Activated naive CD8-positive, alpha-beta T cell treated with anti-CD3 and anti-CD28 coated beads, Interleukin-2, amount 10 ng/mL, durations not matched to agents 7 days and 5 days (primary cell): ENCODE measurements at places on chromosomes 6 and 20. TPM values are rescaled to one million over a fixed set of nuclear protein-coding genes. Genes with fewer than 3 reads are reported as not detected.

Gene LY6G6C
- not detected for total RNA-seq

Gene CD24
- 0.68 TPM for total RNA-seq

Gene CNKSR3
- not detected for total RNA-seq

Gene VGLL2
- not detected for total RNA-seq

Gene COL9A3
- 0.82 TPM for total RNA-seq

Gene DST
- 0.54 TPM for total RNA-seq

Gene MUC22
- not detected for total RNA-seq

Gene OOEP
- 1.4 TPM for total RNA-seq

Gene MKKS
- 10.0 TPM for total RNA-seq

Gene CLPSL2
- total RNA-seq, result not detected

Gene CTAGE9
- not detected for total RNA-seq

- H3K27me3 ChIP-seq, result no peaks in the 10 kb centered on the region
- H3K36me3 ChIP-seq, result peaks cover 29% of the 10 kb centered on the region
- H3K4me3 ChIP-seq, result peak overlapping the region; percentile 85
- H3K27ac ChIP-seq, result peak overlapping the region; percentile 98
- DNase-seq, result peak; percentile 47
Observed at GRCh38 chr6:35601331-35602132, 87.2 kb downstream of the FKBP5 start.

DNA sequence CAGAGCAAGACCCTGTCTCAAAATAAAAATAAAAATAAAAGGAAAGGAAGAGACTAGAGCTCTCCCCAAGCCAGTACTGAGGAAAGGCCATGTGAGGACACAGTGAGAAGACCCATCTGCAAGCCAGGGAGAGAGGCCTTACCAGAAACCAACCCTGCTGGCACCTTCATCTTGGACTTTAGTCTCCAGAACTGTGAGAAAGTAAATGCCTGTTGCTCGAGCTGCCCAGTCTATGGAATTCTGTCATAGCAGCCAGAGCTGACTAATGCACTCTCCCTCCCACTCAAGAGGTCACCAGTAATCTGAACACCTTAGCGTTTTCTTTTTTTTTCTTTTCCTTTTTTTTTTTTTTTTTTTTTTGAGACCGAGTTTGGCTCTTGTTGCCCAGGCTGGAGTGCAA, 7.3 kb upstream of the PRPH2 start:
- no peak overlapping the region for H3K4me3 ChIP-seq
- H3K27me3 ChIP-seq, result peaks cover 1% of the 10 kb centered on the region

- no peak overlapping the region for H3K27ac ChIP-seq
- no peak for DNase-seq
- no peak overlapping the region for H3K4me3 ChIP-seq
- H3K36me3 ChIP-seq, result peaks cover 9% of the 10 kb centered on the region
- H3K4me1 ChIP-seq, result peaks cover 15% of the 10 kb centered on the region
- no peaks in the 10 kb centered on the region for H3K27me3 ChIP-seq
Observed at GRCh38 chr20:4006640-4007039, 8.7 kb downstream of the RNF24 start.

- no peak overlapping the region for H3K4me3 ChIP-seq
- no peaks in the 10 kb centered on the region for H3K27me3 ChIP-seq
- H3K4me1 ChIP-seq, result peaks cover 8% of the 10 kb centered on the region
Observed at GRCh38 chr20:33647603-33648395, 14.3 kb upstream of the C20orf144 start.

GRCh38 chr6:449057-449430, 57.5 kb downstream of the IRF4 start:
- H3K27ac ChIP-seq, result peak overlapping the region; percentile 30
- H3K4me3 ChIP-seq, result no peak overlapping the region
- DNase-seq, result peak; percentile 21
- peaks cover 42% of the 10 kb centered on the region for H3K4me1 ChIP-seq
- peaks cover 2% of the 10 kb centered on the region for H3K36me3 ChIP-seq

DNA sequence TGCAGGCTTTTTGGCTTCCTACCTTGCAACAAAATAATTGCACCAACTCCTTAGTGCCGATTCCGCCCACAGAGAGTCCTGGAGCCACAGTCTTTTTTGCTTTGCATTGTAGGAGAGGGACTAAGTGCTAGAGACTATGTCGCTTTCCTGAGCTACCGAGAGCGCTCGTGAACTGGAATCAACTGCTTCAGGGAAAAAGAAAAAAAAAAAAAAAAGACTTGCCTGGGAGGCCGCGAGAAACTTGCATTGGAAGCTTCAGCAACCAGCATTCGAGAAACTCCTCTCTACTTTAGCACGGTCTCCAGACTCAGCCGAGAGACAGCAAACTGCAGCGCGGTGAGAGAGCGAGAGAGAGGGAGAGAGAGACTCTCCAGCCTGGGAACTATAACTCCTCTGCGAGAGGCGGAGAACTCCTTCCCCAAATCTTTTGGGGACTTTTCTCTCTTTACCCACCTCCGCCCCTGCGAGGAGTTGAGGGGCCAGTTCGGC, 420 bp downstream of the SOX4 start:
- peaks cover 1% of the 10 kb centered on the region for H3K36me3 ChIP-seq
- H3K4me3 ChIP-seq, result no peak overlapping the region
- peaks cover 56% of the 10 kb centered on the region for H3K27me3 ChIP-seq
- peaks cover 17% of the 10 kb centered on the region for H3K4me1 ChIP-seq
- H3K27ac ChIP-seq, result no peak overlapping the region

DNA sequence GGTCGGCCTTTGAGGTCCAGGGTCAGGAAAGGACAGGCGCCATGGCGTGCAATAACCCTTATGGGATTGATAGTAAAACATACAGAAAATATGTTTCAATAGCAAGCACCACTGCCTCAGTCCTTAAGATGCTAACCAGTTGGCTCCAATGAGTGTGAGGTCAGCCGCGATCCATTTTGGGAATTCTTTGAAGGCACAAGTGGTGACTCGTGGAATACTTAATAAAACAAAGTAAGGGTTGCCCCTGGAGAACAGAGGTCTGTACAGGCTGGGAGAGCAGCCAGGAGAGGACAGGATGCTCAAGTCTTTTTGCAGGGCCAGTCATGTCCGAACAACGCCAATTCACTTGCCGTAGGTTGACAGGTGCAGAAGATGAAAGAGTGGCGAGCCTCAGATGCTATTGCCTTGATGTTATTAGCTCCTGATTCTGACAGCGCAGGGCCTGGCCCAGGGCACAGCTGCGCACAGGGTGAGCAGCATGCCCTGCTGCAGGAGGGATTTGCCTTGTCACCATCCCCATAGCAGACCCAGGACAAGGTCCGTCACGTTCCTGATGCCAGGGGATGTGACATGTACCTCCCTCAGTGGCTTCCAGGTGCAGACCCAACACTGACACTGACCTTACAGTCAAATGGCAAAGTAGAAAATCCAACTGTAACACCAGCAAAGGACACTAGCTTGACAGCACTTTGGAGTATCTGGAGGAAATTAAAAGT, 21.8 kb downstream of the SYNDIG1 start:
- no peak overlapping the region for H3K27ac ChIP-seq
- DNase-seq, result no peak
- no peaks in the 10 kb centered on the region for H3K27me3 ChIP-seq
- peaks cover under 1% of the 10 kb centered on the region for H3K4me1 ChIP-seq

GRCh38 chr6:164097551-164098398, 683.3 kb downstream of the QKI start:
- no peaks in the 10 kb centered on the region for H3K36me3 ChIP-seq
- no peaks in the 10 kb centered on the region for H3K27me3 ChIP-seq
- no peak overlapping the region for H3K4me3 ChIP-seq

GRCh38 chr20:17938871-17939619, 29.5 kb downstream of the SNX5 start:
- H3K4me1 ChIP-seq, result peaks cover 16% of the 10 kb centered on the region
- peak; percentile 71 for DNase-seq
- peak overlapping the region; percentile 37 for H3K4me3 ChIP-seq
- peak overlapping the region; percentile 73 for H3K27ac ChIP-seq
- H3K36me3 ChIP-seq, result peaks cover 10% of the 10 kb centered on the region

- DNase-seq, result no peak
- peaks cover 14% of the 10 kb centered on the region for H3K4me1 ChIP-seq
- no peaks in the 10 kb centered on the region for H3K36me3 ChIP-seq
- H3K4me3 ChIP-seq, result no peak overlapping the region
Observed at GRCh38 chr6:35491558-35492257, 5.2 kb downstream of the TEAD3 start.

DNA sequence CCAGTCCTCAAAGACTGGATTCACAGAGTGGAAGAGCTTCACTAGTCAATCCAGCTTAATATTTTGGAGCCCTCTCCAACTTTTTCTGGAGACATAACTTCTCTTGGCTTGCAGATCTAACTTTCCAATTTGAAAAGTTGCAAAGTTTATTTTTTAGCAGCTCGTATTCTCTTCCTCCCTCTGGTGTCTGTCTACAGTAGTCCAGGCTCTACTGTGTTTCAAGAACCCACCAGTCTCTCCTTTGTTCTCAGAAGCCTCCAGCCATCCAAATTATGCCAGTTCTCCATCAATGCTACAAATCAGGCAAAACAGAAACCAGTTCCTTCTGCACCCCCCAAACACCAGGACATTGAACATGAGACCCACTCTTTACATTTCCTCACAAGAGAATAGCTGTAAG, 376.1 kb upstream of the OPRM1 start:
- H3K4me1 ChIP-seq, result no peaks in the 10 kb centered on the region
- H3K27me3 ChIP-seq, result peaks cover 2% of the 10 kb centered on the region
- no peak for DNase-seq

GRCh38 chr20:10172998-10173655, 45.5 kb upstream of the SNAP25 start:
- H3K27me3 ChIP-seq, result peaks cover 27% of the 10 kb centered on the region
- H3K4me1 ChIP-seq, result peaks cover 2% of the 10 kb centered on the region
- no peak overlapping the region for H3K4me3 ChIP-seq
- no peaks in the 10 kb centered on the region for H3K36me3 ChIP-seq
- no peak overlapping the region for H3K27ac ChIP-seq

DNA sequence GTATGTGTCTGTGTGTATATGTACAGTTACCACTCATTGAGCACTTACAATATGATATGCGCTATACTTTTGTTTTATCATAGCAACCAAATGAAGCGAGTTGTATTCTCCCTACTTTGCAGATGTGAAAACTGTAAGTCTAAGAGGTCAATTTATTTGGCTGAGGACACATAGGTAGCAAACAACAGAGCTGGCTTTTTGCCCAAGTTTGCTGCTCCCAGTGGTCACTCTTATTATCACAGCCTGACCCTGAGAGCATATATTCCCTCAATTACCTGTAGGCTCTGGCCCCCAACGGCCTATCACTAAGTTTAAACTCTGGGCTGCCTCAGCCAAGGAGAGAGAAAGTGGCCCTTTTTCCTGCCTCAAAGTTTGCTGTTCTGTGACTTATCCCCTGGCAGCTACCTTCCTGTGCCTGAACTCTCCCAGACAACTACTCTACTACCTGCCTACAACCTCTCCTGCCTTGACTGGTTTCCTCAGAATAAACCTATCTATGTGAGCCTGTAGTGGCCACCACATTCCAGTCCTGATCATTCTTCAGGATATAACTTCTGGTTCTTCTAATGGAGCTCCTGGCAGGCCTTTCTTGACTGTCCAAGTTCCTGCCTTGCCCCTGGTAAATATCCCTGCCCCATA, 221.8 kb downstream of the FRK start:
- no peaks in the 10 kb centered on the region for H3K27me3 ChIP-seq
- no peaks in the 10 kb centered on the region for H3K36me3 ChIP-seq
- no peak overlapping the region for H3K4me3 ChIP-seq
- no peak for DNase-seq
- no peak overlapping the region for H3K27ac ChIP-seq
- H3K4me1 ChIP-seq, result no peaks in the 10 kb centered on the region

GRCh38 chr20:41064377-41064776, 35.8 kb downstream of the TOP1 start:
- peaks cover 64% of the 10 kb centered on the region for H3K36me3 ChIP-seq
- peaks cover 41% of the 10 kb centered on the region for H3K4me1 ChIP-seq
- H3K4me3 ChIP-seq, result no peak overlapping the region
- H3K27ac ChIP-seq, result no peak overlapping the region
- H3K27me3 ChIP-seq, result no peaks in the 10 kb centered on the region
- no peak for DNase-seq

- DNase-seq, result no peak
- no peak overlapping the region for H3K4me3 ChIP-seq
- H3K27ac ChIP-seq, result no peak overlapping the region
- peaks cover 3% of the 10 kb centered on the region for H3K4me1 ChIP-seq
- peaks cover 21% of the 10 kb centered on the region for H3K36me3 ChIP-seq
- H3K27me3 ChIP-seq, result no peaks in the 10 kb centered on the region
Observed at GRCh38 chr6:37480118-37480736, 19.5 kb downstream of the CCDC167 start.

DNA sequence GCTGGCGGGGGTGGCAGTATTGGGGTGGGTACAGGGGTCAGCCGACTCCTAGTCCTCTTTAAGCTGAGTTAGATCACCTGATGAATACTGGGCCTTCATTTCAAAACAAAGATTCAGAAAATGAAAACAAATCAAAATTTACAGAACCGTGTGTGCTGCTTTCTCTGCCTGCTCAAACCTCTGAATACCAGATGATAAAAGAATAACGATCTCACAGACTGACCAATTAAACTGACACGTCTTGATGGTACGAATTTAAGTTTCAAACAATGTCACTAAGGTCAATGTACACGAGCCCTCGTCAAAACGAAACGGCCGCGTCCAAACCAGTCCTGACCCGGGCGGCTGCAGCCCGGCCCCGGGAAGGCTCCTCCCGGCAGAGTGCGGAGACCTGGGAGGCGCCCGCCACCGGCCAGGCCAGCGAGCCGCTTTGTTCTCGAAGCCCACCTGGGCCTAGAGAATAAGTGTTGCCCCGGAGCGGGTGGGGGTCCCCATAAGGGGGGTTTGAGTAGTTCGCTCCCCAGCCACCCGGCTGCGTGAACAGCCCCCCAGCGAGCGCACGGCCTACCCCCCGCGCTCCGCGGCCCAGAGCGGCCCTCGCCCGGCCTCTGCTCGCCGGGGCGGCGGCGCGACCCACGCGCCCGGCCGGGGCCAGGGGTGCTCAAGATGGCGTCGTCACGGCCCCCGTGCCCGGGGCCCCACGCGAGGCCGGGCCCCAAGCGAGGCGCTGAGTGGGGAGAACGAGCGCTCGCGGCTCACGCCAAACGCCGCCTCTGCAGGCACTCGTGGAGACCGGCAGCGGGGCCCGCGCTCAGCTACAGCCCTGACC, 728 bp downstream of the PSMA7 start:
- H3K36me3 ChIP-seq, result peaks cover 20% of the 10 kb centered on the region
- H3K4me1 ChIP-seq, result peaks cover 39% of the 10 kb centered on the region
- H3K27me3 ChIP-seq, result no peaks in the 10 kb centered on the region
- peak overlapping the region; percentile 92 for H3K4me3 ChIP-seq
- no peak for DNase-seq
- peak overlapping the region; percentile 92 for H3K27ac ChIP-seq

- no peaks in the 10 kb centered on the region for H3K4me1 ChIP-seq
- no peaks in the 10 kb centered on the region for H3K36me3 ChIP-seq
- no peak for DNase-seq
- no peak overlapping the region for H3K4me3 ChIP-seq
- H3K27me3 ChIP-seq, result no peaks in the 10 kb centered on the region
- H3K27ac ChIP-seq, result no peak overlapping the region
Observed at GRCh38 chr20:43092386-43093088, 97.2 kb downstream of the PTPRT start.

DNA sequence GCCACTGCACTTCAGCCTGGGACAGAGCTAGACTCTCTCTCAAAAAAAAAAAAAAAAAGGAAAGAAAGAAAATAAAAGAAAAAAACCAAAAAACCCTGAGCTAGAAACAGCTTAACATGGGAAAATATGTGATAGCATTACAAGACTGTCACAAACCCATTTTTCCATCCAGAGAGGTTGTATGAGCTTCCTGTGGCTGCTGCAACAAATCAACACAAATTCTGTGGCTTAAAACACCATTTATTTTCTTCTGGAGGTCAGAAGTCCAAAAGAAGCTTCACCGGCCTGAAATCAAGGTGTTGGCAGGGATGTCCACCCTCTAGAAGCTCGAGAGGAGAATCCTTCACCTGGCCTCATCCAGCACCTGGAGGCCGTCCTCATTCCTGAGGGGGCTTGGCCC, 21.7 kb upstream of the SSR1 start:
- no peak overlapping the region for H3K4me3 ChIP-seq
- no peak for DNase-seq
- H3K4me1 ChIP-seq, result no peaks in the 10 kb centered on the region
- H3K27ac ChIP-seq, result no peak overlapping the region
- no peaks in the 10 kb centered on the region for H3K36me3 ChIP-seq
- H3K27me3 ChIP-seq, result peaks cover 19% of the 10 kb centered on the region
